Stimulated activated CD4-positive, alpha-beta T cell treated with anti-CD3 and anti-CD28 coated beads, Interleukin-1b, Interleukin-23, amount 100 ng/mL, for 1 hour (primary cell): ENCODE measurements at places on chromosomes 2 and 18.

GRCh38 chr2:196413821-196414274 lies 225.7 kb upstream of the CCDC150 start:
- DNase-seq: no peak

GRCh38 chr2:10913501-10914271 lies 2.0 kb downstream of the KCNF1 start:
- no peak for DNase-seq

DNA sequence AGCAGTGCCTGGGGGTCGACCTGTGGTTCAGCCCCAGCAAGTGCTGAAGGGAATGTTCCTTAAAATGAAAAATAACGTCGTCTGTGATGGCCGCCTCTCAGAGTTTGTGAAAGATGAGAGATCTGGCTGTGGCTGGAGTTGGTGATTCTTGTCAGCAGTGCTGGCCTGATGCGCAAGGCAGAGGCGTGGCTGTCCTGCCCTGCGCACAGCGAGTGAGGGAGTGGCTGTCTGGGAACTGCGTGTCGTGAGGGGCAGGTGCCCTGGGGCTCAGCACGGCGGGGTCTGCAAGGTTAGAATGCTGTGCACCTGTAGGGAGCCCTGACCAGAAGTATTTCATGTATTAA lies 8.8 kb downstream of the NFATC1 start:
- DNase-seq: no peak

DNA sequence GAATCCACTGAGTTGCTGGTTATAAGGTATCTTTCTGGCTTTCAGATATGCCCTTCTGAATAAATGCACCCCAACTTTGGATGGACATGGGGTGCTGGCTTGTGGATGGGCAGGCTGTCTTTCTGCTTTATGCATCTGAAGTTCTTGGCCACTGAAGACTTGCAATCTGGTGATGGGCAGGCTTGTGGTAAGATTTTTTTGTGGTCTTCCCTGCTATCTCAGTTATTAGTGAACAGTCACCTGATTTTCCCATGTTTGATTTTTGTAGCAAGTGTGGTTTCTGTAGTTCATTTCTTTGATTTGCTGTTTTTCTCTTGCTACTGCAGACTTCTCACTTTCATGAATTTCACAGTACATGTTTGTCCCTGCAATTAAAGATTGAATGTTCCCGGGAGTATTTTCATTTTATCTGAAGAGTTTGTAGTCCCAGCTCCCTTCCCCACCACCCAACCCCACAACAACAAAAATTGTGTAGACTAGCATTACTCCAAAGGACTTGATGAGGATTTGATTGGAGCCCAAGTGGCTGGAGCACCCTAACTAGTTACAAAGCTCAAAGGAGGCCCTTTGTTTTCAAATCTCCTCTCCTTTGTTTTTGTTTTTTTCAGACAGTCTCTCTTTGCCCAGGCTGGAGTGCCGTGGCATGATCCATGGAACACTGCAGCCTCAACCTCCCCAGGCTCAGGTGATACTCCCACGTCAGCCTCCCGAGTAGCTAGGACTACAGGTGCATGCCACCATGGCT lies 63.6 kb upstream of the MGAT5 start:
- no peak for DNase-seq

- DNase-seq: no peak
Observed at GRCh38 chr2:67169417-67170140, 227.6 kb upstream of the ETAA1 start.

DNA sequence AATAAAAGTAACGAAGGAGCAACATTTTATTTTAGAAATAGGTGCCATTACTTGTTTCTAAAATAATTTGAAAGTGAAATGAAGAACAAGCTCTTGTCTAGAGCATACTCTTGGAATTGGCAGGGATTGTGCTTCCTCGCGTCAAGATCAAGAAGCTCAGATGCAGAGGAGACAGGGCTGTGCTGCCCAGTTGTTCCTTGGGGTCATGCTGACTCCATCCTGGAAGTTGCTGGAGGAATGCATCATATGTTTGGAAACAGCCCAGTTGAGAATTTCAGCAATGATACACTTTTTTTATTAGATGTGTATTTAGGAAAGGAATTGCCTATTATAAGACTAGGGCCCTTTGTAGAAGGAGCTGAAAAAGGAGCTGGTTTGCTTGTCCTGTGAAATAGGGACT lies 17.2 kb downstream of the LTBP1 start:
- no peak for DNase-seq

DNA sequence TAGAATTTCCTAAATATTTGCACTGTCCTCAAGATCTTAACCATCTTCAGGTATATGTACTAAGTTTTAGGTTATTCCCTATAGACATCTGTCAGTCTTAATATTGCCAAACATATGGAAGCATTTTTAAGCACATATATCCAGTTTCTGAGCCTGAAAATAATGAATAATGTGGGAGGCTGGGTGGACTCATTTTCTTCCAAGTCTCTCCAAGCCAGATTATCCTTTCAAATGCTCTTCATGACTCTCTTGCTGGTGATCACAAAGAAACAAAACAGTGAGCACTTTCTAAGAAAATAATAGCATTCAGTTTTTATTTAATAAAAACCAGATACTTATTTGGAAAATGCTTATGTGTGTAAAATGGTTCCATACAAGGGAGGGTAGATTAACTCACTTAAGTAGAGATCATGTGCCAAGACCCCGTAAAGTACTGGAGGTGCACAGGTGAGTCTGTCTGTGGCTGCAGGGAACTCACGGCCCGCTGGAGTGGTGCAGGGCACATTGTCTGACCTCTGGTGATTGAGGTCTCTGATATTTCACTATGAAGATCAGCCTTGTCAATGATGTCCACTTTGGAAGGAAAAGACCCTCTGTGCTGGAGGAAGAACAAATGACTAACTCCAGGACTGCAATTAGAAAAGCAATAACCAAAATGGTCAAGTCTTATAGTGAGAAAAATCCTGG lies 161.6 kb downstream of the TMEM18 start:
- DNase-seq: no peak

GRCh38 chr2:217366266-217366895 lies 506.5 kb upstream of the TNP1 start:
- no peak for DNase-seq

DNA sequence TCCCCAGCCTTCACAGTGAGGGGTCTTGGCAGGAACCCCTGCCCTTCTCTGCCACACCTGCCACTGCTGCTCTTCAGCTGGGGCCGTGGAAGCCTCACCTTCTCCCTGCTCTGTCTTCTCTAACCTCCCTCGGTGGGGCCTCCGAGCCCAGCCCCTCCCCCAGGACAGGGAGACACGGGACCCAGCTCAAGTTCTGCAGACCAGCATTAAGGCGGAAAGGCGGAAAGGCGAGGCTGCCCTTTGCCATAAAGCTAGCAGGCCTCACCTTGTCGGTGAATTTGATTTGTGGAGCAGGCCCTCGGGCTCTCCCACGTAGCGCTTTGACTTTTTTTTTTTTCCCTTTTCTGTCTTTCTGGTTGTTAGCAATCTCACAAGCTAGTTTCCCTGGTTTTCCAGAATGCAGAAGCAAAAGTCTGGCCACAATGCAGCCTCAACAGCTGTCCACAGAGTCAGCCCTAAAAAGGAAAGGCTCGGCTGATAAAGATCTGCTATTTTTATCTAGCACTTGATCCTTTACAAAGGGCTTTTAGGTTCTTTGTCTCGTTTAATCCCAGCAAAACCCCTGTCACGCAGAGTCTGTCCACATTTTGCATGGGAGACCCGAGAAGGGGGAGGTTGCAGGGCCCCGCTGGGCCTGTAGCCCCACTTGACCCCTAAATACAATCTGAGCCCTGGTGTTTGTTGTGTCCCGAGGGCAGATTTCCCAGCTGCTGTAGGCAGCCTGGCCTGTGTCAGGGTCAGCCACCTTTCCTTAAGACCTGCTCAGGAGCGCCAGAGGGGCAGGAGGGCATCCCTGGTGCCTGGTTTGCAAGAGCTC lies 6.0 kb downstream of the ITM2C start:
- no peak for DNase-seq

DNA sequence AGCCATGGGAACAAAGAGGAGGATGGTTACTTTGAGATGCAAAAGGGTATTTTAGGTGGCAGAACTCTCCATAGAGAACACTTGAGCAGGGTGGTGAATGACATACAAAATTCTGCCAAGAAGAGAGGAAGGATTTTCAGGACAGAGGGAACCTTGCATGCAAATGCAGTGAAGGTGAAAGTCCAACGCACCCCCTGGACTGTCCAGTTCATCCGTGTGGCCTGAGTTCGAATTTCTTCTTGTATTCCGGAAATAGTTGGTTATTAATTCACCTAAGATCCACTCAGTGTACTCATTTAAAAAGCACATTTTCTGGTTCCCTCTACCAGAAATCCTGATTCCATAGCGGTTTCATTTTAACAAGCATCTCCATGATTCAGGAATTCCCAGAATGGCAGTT lies 5.5 kb downstream of the AOX1 start:
- no peak for DNase-seq

DNA sequence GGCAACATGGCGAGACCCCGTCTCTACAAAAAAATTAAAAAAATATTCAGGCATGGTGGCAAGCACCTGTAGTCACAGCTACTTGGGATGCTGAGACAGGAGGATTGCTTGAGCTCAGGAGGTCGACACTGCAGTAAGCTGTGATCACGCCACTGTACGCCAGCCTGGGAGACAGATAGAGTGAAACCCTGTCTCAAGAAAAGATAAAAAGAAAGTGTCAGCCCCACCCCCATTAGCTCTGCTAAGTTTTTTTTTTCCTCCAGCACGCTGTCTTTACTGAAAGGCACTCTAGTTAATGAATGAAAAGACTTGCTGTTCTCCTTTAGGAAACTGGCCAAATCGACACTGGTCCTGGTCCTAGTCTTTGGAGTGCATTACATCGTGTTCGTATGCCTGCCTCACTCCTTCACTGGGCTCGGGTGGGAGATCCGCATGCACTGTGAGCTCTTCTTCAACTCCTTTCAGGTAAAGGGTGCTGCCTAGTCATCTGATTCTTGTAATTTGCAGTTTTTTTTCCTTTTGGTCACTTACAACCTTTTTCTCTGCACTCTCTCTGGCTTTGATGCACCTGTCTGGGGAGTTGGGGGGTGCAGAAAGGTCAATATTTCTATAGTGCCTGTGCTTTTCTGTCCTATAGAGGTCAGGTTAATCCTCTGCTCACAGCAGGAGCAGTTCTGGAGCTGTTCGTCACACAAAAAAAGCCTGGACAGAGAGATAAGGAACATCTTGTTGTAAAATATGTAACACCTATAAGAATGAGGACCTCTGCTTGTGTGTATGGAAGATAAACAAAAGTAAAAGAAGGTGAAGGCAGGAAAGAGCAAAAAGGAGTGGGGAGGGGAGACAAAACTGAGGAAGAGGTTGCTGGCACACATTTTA lies 82.3 kb downstream of the PTH2R start:
- DNase-seq: no peak

- no peak for DNase-seq
Observed at GRCh38 chr2:58239243-58239925, 1.7 kb downstream of the FANCL start.

- DNase-seq: no peak
Observed at GRCh38 chr2:172586245-172586891, 30.5 kb downstream of the PDK1 start.

GRCh38 chr18:5197032-5197434 lies at the start of gene AKAIN1:
Gene AKAIN1 (minus strand): TSS chr18:5197257. CDS start chr18:5197053, 204 bp downstream.
- DNase-seq: no peak

- no peak for DNase-seq
Observed at GRCh38 chr2:197851451-197851850, 47.1 kb downstream of the PLCL1 start.

DNA sequence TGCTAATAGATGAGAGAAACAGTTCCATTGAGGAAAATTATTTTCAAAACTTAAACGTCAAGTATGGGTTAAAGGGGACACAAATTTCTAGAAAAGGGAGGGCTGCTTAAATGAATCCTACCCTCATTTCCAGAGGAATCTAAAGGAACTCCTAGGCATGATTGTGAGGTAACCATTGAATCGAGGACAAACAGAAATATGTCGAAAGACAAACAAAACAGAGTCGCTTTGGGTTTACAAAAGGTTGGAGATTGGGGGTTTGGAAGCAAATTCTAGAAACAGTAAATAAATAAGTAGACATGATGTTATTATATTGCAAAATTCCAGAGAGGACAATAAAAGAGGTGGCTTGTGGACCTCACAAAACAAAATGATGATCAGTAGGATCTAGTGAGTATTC lies 173.1 kb downstream of the FTCDNL1 start:
- no peak for DNase-seq

GRCh38 chr2:105376789-105377240 lies 22.0 kb downstream of the FHL2 start:
- DNase-seq: no peak

GRCh38 chr18:25125680-25126079 lies 226.3 kb downstream of the ZNF521 start:
- no peak for DNase-seq

GRCh38 chr2:226002438-226002837 lies 602.9 kb downstream of the NYAP2 start:
- no peak for DNase-seq

DNA sequence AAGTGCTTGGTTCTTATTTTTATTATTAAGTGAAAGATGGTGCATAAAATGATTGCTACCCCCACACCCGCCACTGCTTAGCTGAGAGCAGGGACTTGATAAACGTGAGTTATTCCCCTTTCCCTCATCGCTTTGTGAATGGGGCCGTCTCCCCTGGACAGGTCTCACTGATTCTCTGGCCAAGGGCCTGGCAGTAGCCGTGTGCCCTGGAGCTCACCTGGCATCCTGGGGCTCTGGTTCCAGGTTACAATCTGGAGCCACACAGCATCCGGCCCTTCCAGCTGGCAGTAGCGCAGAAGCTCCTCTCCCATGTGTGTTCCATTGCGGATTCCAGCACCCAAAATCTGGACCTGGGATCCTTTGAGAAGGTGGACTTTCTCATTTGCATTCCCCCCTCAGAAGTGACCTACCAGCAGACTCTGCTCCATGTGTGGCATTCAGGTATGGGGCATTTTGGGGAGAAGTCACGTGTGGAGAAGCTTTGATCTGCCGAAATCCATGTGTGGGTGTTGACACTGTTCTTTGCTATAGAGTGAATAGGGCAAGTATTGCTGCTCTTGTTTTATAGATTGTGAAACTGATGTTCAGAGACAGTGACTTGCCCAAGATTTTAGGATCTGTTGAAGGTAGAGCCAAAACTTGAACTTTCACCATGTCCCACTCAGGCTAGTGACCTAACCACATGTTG lies 63.8 kb downstream of the GREB1 start:
- no peak for DNase-seq

DNA sequence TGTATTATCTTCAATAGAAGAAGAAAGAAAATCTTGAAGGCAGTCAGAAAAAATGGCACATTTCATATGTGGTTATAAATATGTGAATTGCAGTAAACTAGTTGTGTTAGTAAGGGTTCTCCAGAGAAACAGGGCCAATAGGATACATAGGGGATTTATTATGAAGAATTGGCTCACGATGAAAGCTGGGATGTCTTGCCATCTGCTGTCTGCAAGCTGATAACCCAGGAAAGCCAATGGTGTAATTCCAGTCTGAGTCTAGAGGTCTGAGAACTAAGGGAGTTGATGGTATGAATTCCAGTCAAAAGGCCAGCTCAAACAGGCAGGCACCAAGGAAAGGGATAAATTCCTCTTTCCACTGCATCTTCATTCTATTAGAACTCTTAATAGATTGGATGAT lies 362.4 kb downstream of the KCNJ3 start:
- no peak for DNase-seq

GRCh38 chr2:199440118-199440517 lies 17.6 kb downstream of the SATB2 start:
- no peak for DNase-seq
